Cardiac fibroblast (primary cell): ENCODE measurements at places on chromosomes 1 and 21.

- no peak for DNase-seq
Observed at GRCh38 chr1:159973350-159973940, 19.4 kb upstream of the SLAMF9 start.

GRCh38 chr1:175023043-175023921 lies at the start of gene MRPS14:
Gene MRPS14 (minus strand): TSS chr1:175023425. CDS start chr1:175023408, 17 bp downstream.
- peak; percentile 99 for DNase-seq

GRCh38 chr1:36542962-36543515 lies 60.3 kb upstream of the CSF3R start:
- no peak for DNase-seq

DNA sequence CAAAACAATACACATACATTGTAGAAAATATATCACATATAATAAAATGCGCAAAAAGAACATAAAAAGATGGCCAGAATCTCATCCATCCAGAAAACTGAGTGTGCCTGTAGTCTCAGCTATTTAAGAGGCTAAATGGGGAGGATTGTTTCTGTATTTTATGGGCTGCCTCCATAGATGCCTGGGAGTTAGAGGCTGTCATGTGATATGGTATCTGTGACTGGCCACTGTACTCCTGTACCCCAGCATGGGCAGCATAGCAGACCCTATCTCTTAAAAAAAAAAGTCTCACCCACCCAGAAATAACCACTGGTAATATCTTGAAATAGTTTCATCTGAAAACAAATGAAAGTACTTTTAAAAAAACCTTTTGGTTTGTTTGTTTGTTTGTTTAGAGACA lies 3.5 kb upstream of the TLCD4 start:
- no peak for DNase-seq

- DNase-seq, result no peak
Observed at GRCh38 chr1:116131866-116132605, 20.8 kb downstream of the MAB21L3 start.

DNA sequence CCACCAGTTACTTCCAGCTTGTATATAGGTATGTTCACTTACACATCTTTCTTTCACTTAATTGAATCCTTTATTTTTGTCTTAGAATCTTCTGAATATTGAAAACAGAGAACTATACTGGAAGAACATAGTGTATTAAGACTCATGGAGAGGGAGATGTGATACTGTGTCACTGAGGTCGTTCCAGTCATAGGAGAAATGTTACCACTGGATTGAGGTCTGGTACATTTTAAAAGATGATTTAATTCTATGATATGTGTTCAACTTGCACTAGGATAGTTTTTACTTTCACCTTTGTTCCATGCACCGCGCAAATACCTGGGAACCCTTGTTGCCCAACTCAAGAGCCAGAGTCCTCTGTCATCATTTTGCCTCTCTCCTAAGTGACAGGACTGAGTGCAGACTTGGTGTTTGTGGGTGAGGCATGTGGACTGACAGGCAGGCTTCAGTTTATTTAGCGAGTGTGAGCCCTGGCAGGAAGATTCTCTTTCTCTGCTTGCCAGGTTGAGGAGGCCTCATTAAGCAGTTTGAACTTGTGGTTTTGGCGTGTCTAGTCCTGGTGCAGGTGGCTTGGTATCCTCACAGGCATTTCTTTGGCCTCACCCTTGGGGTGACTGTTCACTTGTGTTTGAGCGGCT lies 63.7 kb downstream of the DYRK1A start:
- DNase-seq, result no peak

- peak; percentile 74 for DNase-seq
Observed at GRCh38 chr1:219542828-219543518, 69.9 kb downstream of the ZC3H11B start.
